ENCODE measurements at places on chromosomes 11 and 22.

DNA sequence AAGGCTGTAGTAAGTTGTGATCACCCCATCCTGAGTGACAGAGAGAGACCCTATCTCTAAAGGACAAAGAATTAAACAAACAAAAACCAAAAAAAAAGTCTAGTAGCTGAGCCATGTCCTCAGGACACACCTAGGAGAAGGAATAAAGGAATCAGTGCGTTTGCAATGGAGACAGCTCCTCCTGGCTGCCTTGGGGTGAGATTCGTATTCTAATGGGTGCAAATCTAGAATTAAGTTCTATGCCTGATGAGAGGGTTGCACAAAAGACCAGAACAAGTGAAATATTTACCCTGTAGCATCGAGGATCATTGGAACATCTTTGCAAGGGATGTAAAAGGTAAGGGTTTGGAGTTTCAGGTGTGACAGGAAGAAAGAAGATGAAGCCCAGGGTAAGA lies 70.3 kb upstream of the BMAL1 start:
- no peak for DNase-seq

GRCh38 chr11:116601814-116602636 lies 170.8 kb downstream of the BUD13 start:
- DNase-seq = no peak

DNA sequence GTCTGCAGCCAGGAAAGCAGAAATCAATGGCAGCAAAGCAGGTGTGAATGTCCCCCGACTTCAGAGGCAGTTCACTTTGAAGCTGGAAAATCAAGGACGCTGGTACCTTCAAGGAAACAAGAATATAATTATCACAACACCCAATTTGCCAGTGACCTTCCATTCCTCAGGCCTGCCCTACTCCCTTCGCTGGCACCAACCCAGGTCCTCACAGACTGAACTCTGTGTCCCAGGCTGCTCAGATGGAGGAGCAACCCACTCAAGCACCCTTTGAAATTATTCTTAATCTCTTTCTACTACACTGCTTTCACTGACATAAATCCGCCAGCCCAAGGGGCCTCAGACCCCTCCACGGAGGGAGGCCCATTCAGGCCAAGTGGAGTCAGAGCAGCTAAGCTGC lies 64.7 kb upstream of the WT1 start:
- DNase-seq = no peak

GRCh38 chr11:116467823-116468222 lies 305.0 kb downstream of the BUD13 start:
- no peak for DNase-seq

DNA sequence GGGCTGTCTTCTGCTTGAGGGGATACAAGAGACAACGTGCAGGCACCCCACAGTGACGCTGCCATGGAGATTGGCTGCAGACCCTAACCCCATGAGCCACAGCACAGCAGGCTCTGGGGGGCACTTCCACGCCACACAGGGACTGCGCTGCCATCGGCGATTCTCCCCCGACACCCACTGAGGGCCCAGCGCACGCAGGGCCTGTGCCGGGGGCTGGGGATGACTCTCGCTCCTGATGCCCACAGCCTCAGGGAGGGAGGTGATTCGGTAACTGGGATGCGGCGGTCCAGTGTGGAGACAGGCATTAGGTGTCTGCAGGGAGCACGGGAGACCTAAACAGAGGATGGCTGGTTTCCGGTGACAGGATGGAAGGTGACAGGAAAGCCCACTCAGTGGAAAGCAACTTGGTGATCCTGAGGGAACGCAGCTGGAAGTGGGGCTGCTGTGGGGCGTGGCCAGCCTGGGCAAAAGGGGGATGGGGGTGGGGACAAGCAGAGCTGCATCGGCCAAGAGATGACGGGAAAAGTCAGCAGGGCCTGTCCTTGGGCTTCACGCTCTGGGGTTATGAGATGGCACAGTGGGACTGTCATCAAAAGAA lies 37.7 kb downstream of the EFCAB6 start:
- DNase-seq = no peak

GRCh38 chr11:119849872-119850271 lies 120.9 kb upstream of the NECTIN1 start:
- DNase-seq = no peak

DNA sequence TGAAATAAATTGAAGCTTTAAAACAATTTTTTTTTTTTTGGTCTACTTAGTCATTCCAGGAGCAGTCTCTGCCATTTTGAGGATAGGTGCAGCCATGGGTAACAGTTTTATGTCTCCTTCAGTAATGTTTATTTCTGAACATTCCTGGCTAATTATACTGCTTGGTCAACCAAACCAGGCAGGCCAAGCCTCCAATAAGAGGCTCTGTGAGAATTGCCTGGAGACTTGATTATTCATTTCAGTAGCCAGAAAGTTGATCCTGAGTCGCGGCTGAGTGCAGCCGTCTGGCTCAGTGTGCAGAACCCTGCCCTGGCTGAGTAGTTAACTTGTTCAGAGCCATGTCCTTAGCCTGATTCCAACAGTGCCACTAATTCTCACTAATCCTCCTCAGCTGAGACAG lies 364.0 kb upstream of the FAT3 start:
- no peak for DNase-seq

DNA sequence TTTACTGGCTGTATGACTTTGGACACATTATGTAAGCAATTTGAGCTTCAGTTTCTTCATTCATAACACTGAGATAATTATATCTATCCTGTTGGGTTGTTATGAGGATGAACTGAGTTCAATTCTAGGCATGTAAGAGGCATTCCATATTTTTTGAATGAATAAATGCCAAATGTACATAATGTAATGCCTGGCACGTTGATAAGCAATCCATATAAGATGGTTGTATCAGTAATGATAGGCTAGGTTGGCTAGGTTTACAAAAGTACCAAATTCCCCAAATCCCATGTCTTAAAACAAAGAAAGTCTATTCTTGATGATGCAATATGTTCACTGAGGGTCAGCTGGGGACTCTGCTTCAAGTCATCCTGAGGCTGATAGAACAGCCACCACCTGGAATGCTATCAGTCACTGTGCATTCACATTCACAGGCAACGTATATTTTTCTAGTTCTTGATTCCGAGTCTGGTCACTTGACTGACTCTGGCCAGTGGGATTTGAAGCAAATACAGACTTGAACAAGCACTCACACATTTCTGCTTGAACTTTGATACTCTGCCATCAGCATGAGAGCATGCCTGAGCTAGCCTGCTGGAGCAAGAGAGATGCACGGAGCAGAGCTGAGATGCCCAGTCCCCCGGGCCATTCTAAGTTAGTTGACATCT lies 104.0 kb upstream of the TIMP3 start:
- DNase-seq = no peak

GRCh38 chr11:2792381-2793250 lies 92.8 kb upstream of the KCNQ1OT1 start:
- no peak for DNase-seq

DNA sequence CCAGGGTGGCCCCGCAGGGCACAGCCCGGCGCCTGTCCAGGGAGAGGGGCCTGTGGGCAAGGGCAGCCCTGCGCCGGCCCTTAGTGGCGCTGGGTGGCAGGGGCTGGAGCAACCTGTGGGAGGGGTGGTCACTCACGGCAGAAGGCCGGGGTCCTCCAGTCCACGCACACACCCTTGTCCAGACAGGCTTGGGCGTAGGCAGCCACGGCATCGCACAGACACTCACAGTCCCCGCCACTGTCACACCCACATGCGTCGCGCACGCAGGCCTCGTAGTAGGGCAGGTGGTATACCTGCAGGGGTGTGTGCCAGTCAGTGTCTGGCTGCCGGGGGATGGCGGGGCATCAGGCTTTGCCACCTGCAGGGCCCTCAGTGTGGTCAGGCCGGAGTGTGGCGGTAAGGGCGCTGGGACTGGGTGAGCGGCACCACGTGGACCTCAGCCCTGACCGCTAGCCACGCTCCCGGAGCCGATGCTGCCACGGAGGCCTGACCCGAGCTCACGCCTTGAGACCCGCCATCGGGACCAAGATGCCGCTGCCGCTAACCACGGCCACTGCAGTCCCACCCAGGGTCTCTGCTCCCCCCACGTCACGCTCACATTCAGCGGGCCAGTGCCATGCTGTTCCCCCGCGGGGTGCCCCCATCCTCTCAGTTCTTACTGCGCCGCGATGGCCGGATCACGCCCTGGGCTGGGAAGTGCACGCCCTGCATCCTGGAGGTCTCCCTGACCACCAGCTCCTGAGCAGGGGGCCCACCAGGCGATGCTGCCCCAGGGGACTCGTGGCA lies 12.5 kb downstream of the MUC6 start:
- DNase-seq = no peak

Measured in HAP-1 (cell line).